ENCODE measurements at places on chromosomes 7 and 10.

DNA sequence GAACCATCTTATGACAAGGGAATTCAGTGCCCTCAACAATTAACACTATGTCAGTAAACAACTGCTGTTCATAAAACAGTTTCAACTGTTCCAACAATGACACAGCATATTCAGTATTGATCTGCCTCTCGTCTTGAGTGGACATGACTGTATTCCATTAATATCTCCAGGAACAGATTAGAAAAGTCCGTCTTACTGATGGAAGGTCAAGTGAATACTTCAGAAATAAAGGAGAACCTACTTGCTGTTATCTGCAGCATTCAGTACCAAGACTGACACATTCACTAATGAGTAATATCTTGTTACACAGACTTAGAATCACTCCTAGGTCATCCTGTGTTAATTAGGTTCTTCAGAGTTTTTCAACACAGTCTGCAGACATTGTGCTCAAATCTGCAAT is 12.1 kb downstream of the KBTBD2 start:
- no peak for DNase-seq

- no peak for DNase-seq
Measured at GRCh38 chr10:31752170-31752569, 176.5 kb downstream of the ARHGAP12 start.

DNA sequence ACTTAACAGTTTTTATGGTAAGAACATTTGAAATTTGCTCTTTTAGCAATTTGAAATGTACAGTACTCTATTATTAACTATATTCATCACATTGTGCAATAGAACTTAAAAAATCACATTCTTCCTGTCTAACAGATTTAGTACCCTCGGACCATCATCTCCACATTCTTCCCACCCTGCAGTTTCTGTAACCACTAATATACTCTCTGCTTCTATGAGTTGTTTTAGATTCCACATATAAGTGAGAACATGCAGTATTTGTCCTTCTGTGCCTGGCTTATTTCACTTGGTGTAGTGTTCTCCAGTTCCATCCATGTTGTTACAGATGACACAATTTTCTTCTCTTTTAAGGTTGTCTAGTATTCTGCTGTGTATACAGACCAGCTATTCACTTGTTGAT is 88.9 kb upstream of the SEC61G start:
- no peak for DNase-seq

DNA sequence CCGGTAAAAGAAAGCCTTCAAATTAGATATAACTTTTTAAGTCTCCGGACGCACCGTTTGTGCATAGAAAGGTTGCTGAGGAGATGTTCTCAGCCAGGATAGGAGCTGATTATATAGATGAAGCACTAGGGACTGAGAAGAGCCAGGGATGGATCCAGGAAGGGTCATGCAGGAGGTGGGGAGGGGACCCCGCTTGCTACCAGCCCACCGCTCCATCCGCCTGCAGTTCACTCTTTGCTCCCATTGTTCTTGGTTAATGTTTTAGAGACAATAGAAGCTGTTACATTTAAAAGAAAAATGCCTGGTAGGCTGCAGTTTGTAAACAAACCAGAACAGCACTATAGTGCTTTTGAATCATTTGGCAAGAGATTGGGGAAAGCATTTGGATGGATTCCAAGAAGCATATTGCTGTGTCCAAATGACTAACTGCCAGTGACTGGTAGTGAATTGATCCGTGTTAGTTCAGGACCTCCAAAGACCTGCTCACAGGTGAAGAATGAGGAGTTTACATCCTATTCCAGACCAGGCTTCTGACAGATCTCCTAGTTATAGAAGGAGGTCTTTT is 175.9 kb upstream of the TAC1 start:
- DNase-seq, result no peak

DNA sequence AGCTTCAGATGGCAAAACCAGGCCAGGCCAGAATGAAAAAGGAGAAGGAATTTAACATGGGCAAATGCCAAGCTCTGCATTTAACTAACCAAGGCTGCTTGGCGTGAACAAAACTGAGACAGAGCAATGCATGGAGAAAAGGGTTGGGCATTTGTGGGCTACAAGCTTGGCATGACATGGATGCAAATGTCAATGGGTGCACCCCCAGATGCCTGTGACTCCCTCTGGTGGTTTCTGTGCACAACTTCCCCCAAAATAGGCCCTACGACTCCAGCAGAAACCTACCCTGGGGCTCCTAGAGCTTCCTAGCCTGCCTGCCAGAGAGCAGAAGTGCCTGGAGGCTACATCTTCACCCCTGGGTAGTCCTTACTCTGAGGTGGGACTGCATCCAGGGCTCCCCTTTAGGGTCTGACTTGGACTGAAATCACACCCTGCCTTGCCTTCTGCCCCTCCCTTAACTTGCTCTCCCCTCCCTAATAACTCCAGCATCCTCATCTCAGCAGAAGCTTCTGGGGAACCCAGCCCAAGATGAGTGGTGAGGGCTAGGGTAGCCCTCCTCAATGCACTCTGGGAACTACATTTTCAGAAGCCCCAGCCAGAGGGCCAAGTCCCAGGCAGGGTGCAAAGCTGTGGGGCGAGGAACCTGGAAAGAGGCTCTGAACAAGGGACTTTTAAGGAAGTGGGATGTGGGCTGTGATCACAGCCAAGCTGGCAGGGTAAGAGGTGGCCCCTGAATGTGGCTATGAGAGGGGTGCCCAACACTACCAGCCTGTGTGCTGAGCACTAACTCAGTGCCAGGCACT is 11.3 kb downstream of the GPRIN2 start:
- peak; percentile 0 for DNase-seq

DNA sequence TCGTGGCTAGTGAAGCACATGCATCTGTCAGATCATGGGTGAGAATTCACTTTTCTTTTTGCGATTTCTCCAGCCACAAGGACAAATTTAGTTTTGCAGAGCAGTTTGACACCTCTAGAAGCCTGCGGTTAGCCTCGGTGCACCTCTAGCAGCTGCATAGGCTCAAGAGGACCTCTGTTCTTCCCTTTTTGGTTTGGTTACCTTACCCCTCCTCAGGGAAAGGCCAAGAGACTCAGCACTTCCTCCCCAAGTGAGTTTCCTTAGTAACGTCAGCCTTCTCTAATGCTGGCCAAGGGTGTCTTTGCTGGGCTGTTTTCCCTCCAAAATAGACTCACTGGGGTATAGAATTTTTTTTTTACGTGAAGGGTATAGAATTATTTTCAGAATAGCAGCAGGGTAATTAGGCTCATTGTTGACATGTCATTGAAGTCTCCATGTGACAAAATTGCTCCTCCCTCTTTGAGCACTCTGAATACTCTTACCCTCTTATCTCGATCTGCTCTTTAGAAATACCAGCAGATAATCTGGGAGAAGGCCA is 97.8 kb downstream of the AUTS2 start:
- peak; percentile 3 for DNase-seq

GRCh38 chr7:55120501-55121198 is 101.8 kb downstream of the EGFR start:
- no peak for DNase-seq

- no peak for DNase-seq
Measured at GRCh38 chr7:155277385-155277994, 20.2 kb upstream of the INSIG1 start.

GRCh38 chr10:77160679-77161078 is 476.9 kb downstream of the KCNMA1 start:
- no peak for DNase-seq

DNA sequence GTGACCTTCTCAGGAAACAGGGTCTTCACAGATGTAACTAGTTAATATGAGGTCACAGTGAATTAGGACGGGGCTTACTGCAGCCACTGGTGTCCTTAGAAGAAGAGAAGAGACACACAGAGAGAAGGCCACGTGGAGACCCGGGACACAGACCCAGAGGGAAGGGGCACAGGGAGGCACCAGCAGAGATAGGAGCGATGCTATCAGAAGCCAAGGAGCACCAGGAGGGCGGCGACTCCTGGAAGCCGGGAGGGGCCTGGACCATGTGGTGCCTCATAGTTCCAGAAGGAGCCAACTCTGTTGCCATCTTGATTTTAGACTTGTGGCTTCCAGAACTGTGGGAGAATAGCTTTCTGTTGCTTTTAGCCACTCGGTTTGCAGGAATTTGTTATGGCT is 505.9 kb downstream of the TCERG1L start:
- no peak for DNase-seq

DNA sequence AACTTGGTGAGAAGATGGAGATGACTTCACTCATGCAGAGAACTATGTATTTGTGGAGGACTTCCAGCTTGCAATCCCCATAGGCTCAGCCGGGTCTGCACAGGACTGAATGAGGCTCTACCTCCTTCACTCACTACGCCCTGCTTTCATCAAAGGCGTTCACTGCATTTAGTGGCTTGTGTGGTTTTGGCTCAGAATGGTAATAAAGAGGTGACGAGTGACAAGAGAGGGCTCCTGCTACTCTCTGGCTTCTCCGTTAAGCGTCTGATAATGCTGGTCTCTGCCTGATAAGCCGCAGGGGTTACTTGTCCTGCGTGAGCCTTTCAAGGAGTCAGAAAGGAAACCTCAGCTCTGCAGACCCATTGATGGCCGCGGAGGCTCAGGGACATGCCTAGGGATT is 343.4 kb downstream of the PRPF18 start:
- DNase-seq, result no peak

DNA sequence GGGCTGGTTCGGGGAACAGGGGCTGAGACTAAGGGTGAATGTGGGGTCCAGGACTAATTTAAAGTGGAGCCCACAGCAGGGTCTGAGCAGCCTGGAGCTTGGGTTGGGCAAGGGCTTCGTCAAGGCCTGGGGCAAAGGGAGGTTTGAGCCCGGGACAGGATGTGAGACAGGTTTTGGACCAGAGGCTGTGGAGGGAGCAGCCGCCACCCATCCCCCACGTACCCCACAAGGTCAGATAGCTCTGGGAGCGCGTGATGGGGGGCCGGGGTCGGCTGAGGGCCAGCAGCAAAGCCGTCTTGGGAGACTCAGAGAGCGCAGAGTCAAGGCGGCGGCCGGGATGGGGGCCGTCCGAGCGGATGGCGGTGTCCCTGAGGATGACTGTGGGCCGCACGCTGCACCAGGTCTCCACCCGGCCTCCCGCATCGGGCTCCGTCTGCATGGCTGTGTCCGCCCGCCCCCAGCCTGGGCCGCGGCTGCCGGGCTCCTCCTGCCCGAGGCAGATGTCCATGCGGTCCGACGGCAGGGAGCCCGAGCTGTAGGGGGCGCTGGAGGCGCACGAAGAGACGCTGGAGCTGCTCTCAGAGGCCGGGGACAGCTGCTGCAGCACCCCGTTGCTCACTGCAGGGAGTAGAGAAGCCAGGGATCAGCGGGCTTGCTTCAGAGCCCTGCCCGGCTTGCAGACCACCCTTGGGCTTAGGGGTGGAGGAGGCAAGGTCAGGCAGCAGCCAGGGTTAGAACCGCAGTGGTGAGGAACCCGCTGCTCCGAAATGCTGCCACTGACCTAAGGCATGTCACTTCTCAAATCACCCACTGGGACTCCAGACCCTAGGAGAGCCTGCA is 12.1 kb downstream of the PDZD7 start:
- DNase-seq, result peak; percentile 68

DNA sequence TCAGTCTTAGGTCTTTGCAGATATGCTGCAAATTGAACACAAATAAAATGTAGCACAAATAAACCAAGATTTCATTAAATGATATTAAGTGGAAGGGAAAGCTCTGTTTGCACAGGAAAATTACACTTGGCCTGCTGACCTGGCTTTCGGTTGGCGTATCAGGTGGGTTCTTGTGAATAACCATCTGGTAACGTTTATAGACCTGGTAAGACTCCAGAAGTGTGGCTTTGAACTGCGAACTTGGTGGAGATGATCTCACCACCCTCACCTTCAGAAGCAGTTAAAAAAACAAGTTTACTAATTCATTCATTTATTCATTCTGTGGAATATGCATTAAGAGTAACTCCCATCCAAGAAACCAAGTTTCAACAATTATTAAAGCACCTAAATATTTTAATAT is 28.1 kb downstream of the ATE1 start:
- no peak for DNase-seq

DNA sequence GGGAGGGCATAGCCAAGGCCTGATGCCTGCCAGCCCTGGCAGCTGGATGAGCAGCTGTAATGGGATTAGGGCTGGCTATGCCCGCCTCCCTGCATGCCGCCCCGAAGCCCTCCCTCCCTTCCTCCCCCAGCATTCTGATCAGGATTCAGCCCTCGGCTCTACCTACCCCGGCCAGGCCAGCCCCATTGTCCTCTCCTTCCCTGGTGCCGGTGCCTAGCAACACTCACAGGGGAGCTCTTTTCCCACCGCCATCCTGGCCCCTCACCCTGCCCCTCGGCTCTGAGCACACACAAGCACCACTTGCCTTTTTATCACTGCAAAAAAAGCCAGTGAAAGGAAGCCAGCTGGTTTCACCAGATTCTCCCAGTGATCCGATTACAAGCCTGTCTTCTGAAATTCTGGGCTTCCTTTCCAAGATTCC is 9.0 kb upstream of the ADCYAP1R1 start:
- no peak for DNase-seq

DNA sequence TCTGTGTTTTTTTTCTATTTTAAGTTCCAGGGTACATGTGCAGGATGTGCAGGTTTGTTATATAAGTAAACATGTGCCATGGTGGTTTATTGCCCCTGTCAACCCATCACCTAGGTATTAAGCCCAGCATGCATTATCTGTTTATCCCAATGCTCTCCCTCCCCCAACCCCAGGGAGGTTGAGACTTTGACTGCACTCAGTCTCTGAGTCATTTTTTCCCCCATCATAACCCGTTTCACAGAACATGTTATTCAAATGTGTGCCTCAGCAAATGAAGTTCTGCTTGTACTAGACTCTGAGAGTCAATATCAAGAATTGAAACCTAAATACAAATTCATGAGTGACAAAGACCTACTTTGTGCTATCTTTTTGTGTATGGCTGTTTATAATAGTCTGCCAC is 70.0 kb upstream of the CYP26C1 start:
- no peak for DNase-seq

DNA sequence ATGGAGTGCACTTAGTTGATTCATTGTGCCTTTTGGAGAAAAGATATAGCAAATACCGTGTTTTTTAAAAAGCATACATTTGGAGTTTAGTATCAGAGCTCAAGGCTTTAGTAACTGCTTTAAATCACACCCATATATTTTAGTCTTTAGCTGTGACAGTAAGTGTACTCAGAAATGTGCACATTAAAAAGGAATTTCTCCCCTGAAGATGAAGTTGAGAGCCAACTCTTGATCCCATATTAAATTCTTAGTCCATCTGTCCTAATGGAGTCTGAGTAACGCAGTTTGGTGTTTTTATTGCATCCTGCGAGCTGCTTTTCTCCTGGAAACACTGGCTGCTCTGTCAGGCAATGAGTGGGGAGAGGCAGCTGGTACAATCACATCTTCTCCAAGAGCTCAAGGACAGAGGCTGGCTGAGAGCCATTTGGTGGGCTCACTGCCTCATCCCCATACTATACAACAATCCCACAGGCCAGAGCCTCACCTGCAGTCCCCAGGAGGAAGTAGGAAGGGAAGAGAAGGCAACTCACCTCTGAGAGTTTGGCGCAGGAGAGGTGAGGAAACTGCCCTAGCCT is 473.6 kb upstream of the C7orf33 start:
- DNase-seq, result no peak

DNA sequence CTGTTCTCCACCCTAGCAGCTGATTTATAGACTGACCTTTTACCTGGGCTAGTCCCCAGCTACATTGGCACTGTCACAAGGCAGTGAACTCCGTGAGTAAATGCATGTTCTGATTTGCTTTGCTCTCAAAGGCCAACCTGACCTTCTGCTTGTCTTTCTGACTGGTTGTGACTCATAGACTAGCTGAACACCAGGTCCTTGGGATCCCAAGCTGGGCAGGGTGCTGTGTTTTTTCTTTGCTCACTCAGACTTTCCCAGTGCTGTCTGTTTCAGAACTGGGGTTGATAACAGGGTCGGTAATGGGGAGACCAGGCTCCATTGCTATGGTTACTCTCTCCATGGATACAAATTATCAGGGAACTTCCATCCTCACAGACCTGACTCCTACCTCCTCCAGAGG is 35.0 kb downstream of the EVX1 start:
- no peak for DNase-seq

- DNase-seq, result no peak
Measured at GRCh38 chr10:121293110-121293509, 305.1 kb downstream of the FGFR2 start.
